Frontal cortex (tissue), 4 donors: ENCODE measurements at places on chromosomes 11 and 22. TPM values are rescaled to one million over a fixed set of nuclear protein-coding genes. Genes with fewer than 3 reads are reported as not detected.

OR52H1 gene
- 0.41 TPM for total RNA-seq

DNA sequence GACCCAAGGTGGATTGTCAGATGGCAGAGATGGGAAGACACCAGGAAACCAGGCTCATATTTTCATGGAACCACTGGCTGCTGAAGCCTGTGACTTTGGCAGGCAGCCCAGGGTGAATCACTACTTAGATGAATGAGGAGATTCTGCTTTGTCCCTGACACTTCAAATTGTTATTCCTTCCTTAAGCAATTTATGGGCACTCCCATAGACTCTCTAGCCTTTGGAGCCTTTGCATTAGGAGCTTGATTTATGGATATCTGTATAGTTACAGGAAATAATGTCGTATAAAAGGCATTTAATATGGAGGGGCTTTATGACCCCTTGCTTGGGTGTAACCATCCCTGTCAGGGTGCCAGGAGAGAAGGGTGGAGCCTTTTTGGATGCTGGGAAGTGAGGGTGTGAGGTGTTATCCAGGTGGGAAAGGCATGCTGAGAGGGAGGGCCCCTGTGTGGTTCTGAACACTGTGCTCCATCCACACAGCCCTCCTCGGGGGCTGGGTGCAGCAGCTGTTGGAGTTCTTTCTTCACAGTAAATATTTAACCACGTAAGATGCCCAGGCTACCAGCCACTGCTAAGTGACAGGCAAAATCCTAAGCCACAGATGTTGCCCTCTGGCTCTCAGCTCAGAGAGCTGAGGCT is 35.3 kb downstream of the IL18 start:
- DNase-seq: no peak

SCGB1D4 gene
- total RNA-seq: not detected

DNA sequence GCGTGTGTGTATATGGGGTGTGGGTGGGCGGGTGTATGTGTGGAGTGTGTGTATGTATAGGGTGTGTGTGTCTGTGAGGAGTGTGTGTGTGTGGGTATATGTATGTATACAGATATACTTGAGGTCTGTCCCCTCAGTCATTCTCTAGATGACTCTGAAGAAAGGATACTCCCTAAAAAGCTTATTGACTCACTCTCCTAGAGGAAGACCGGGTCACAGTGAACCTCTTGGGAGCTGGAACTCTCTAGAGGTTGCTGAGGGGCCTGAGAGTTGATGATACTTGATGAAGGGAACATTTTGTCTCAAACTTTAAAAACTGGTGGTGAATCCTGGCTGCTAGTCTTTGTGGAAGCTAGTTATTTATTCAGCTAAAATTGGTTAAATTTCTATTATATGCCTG is 15.1 kb downstream of the STX3 start:
- no peak for DNase-seq

DNA sequence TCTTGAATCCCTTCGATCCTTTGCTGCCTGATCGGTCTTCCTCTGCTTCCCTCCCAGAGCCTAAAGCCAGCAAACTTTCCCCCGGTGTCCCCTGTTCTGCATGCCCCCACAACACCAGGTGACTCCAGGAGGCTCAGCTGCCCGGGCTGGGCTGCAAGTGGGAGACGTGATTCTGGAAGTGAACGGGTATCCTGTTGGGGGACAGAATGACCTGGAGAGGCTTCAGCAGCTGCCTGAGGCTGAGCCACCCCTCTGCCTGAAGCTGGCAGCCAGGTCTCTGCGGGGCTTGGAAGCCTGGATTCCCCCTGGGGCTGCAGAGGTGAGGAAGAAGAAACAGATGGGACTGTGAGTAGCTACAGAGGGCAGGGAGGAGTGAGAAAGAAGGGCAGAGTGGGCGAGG is 3.6 kb downstream of the NHERF4 start:
- no peak for DNase-seq

DNA sequence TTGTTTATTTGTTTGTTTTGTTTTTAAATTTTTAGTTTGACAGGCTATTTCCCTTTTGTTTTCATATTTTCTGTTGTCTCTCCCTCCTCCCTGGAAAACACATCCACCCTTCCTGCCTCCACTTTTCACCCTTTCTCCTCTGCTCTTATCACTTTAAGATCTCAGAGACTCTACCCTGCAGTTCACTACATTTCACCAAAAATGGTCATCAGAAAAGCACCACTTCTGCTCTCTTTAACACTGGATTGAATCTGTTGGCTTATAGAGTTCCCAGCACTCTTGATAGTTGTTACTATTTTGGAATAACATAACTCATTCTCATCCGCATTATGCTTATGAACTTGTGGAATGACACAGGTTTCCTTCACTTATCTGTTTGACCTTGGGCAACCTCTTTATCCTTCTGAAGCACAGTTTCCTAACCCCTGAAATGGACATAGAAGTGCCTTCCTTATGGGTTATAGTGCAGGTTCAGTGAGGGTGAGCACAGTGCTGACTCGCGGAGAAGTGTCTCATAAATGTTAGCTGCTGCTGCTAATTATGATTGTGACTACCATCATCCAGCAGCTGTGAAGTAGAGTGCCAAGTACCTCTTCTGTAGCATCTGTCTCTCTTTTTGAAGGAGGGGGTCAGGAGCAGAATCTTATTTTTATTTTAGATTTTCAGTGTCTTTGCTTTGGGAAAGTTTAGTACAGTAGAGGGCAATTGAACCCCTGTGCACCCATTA is 15.0 kb downstream of the TEAD1 start:
- DNase-seq: no peak

DNA sequence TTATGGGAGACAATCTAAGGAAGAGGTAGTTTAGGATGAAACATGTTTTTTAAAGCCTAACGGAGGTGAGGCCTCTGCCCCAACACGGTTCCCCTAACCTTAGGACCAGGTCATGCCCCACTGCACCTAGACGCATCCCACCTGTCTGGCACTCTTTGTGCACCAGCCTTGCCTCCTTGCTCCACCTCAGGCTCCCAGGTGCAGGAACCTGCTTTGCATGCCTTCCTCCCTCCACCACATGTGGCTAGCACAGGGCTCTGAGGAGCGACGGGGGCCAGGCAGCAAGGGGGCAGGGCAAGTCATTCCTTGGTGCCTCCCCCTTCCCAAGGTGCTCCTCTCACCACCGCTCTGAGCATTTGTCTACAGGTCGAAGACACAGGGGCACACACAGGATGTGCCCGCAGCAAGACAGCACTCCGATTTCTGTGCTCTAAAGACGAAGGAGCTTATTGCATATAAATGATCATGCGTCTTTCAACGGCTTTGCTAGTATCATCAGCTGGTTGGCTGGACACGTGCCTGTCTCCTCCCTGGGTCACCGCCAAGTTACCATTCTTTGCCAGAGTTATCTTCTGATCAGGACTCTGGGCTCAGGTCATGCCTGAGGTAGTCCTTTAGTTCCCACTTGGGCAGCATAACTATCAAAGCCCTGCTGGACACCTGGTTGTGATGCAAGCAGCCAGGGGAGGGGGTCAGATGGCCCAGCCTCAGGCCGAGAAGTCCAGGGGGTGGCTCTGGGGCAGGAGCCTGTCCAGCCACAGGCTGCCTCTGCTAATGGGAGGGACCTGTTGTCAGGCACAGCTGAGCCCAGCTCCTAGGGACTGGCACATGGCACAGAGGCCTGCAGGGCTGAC is 172.0 kb upstream of the NTM start:
- DNase-seq: no peak

- peak; percentile 64 for DNase-seq
Measured at GRCh38 chr22:26656891-26657851, at the start of gene MIAT. Gene MIAT, plus strand, starts transcription at chr22:26657588.

PCSK7 gene
- 20.0 TPM for total RNA-seq

CARD16 gene
- total RNA-seq: not detected

RPS25 gene
- total RNA-seq: 1,027 TPM

GRCh38 chr22:23383491-23384361 is 196.4 kb downstream of the IGLL1 start:
- peak; percentile 58 for DNase-seq

ARHGAP20 gene
- 47.3 TPM for total RNA-seq

- DNase-seq: no peak
Measured at GRCh38 chr22:44521326-44522074, 23.5 kb upstream of the RTL6 start.

GRCh38 chr11:65362320-65362931 is 7.9 kb downstream of the TIGD3 start:
- no peak for DNase-seq

PTPRCAP gene
- not detected for total RNA-seq

- DNase-seq: no peak
Measured at GRCh38 chr11:99988471-99988837, 698.6 kb upstream of the ARHGAP42 start.

GRCh38 chr11:86671531-86672006 is 847 bp downstream of the ME3 start:
- peak; percentile 24 for DNase-seq

DNA sequence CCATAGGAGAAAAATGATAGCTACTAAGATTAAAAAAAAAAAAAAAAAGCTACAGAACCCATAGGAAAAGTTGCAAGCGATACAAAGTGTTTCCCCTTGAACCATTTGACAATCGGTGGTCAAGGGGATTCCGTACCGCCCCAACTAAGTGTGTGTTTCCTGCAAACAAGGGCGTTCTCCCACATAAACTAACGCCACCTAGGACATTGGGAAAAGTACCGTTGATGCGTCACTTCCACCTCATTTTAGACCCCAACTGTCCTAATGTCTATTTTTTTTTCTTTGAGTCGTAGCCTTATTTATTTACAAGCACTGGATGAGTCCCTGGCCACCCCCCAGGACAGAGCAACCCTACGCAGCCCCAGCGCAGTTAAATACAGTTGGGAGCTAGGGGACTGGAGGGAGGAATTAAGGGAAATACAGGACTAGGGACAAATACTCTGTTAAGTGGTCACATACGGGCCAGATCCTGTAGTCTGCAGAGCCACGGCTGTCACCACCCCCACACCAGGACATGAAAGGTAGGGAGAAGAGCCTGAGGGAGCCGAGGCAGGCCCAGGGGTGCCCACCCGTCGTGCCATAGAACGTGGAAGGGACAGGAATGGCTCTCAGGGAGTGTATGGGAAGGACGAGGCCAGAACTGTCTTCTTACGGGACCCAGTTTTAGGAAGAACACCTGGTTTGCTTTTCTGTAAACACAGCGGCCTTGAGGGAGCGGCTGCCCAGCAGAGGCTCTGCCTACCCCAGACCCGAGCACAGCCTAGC is 19.0 kb downstream of the EIF1AD start:
- no peak for DNase-seq

DNA sequence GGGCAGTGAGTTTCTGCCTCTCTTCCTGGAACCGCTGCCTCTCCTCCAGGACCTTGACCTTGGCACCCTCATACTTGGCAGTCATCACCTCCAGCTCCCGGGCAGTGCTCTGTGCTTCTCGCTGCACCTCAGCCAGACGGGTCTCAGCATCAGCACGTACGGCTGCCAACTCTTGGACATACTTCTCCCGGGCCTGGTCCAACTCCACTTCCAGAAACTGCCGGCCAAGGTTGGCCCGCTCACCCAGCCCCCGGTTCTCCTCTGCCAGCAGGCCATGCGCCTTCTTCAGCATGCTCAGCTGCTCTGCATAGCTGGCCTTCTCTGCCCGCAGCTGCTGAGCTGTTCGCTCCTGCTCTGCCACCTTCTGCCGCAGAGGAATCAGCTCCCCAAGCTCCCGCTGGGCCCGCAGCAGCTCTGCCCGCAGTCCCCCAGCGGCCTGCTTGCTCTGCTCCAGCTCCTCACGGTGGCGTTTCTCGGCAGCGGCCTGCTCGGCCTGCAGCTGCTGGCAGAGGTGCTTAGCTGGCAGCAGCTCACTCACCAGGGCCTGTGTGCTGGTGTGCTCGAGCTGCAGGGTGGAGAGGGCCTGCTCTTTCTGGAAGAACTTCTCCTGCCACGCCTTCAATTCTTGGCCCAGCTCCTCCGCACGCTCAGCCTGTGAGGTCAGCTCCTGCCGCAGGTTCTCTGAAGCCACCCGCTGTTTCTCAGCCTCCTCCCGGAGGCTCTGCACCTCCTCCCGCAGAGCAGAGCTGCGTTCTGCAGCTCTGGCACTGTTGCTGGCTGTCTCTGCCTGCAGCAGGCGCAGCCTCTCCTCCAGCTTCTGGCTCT is 14.4 kb downstream of the IL18BP start:
- DNase-seq: no peak

GRCh38 chr22:35150183-35151107 is 84.5 kb downstream of the ISX start:
- DNase-seq: no peak

GAL gene
- total RNA-seq: not detected

GRCh38 chr11:69874984-69875624 is 55.9 kb upstream of the FGF3 start:
- no peak for DNase-seq

DNA sequence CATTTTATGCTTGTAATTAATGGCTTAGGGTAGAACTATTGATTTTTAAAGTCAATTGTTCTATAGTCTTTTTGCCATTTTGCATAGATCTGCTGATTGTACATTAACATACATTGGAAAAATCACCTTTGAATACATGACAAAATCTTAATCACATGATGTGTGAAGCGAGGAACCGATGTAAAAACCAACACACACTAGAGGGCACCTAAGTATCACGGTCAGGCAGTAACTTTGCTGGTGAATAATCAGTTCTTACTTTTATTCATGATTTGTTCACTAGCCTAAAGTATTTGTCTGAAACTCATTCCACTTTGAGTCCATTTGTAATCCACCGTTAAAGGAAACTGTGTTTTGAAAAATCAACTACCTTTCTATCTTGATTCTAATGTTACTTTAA is 28.2 kb downstream of the JHY start:
- no peak for DNase-seq

LRRC4C gene
- total RNA-seq: 90.5 TPM

ENTHD1 gene
- total RNA-seq: under 0.01 TPM

UBQLN3 gene
- under 0.01 TPM for total RNA-seq

DNA sequence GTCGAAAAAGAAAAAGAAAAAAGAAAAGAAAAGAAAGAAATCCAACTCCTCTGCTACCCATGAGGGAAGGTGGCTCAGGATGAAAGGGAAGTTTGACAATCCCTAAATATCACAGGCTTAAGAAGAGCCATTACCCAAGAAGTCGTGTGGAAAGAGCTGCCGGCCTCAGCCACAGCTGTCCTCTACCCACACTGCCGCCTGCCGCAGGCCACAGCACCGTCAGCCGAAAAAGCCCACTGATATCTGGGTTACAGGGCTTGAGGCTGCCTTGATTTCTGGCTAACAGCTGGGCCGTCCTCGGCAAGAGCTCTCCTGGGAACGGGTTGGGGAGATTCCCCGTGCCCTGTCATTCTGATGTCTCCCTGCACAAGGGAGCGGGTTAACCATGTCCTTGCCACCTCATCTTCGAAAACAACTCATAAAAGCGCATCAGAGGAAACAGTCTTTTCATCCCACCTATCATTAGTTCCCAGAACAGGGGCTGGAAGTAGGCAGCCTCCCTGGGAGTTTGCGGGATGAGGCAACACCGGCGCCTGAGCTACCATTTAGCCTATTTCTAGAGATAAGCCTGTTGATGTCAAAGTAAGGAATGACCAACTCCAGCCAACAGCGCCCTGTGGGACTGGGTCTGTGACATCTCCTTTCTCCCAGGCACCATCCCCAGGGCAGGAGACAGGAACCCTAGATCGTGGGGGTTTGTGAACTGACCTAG is 21.8 kb upstream of the SNX32 start:
- DNase-seq: no peak

KRTAP5-2 gene
- not detected for total RNA-seq

ACR gene
- total RNA-seq: not detected

FAM180B gene
- total RNA-seq: not detected

- DNase-seq: peak; percentile 74
Measured at GRCh38 chr11:2991452-2992233, 486 bp downstream of the NAP1L4 start.
